ENCODE measurements at places on chromosomes 1 and 21.

DNA sequence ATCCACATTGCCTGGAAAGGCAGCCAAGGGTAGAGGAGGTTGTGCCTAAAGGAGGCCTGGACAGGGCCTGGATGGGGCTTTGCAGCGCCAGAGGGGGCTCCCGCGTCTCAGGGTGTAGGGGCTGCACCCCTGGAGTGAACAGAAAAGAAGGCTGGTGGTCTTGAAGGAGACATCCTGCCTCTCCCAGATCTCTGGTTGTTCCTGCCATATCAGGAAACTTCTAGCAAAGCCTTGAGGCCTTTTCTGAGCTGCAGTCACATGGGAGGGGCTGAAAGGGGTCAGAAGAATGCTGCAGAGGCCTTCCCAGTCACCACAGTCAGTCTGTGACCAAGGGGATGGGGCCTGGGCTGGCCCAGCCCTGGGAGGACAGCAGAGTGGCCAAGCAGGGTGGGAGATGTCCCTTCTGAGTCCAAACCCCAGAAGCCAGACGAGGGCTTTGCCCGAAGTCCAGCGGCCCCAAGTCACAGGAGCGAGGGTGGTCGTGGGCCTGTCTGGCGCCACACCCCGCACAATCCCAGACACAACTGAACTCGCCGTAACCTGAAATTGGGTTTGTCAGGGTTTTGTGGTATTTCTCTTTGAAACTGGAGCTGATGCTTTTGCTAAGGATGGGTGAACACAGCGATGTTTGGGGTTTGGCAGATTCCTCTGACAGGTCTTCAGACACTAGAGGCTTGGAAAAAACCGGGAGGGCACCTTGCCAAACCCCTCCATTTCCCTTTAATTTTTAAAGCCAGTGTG is 29.6 kb downstream of the SIM2 start:
- DNase-seq, result no peak

GRCh38 chr1:65832296-65832695 is 39.6 kb downstream of the PDE4B start:
- no peak for DNase-seq

DNA sequence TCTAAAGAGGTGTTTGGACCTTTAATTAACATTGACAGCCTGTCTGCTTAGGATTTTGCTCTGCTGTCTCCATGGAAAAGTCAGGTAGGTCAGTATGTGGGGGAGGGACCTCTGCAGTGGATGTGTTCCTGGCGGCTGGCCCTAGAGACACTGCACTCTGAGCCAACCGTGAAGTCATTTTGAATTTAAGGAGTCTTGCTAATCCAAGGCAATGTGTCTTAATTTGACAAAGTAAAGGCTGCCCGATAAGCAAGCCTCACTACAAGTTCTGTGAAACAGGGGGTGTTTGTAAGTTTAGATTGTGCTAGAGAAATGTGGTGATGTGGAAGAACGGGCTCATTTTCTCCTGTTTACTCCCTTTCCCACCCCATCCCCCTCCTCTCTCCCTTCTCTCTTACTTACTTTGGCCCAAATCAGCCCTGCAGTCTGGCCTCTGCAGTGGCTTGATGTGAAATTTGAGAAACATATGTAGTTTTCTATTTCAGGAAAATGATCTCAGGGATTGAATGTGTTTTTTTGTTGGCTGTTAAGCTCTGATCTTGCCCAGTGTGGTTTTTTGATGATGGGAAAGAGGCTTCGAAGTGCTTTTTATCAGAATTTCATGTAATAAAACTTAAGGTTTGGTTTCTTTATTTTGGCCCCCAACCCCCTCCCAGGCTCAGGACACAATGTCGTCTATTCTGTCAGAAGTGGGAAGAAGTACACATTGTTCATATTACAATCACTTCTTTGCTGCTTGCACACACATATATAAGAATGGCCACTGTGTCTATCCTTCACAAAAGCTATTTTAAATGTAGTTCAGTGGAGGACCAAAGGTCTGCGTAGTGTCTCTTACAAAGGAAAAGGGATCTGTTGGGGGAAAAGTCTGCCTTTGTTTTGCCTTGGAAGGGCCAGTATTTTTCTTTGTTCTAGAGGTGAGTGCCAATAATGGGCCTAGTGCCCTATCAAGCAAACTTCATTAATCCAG is 96.6 kb downstream of the FGGY start:
- DNase-seq, result peak; percentile 10

GRCh38 chr1:150968491-150968890 is 6.1 kb downstream of the CERS2 start:
- no peak for DNase-seq

DNA sequence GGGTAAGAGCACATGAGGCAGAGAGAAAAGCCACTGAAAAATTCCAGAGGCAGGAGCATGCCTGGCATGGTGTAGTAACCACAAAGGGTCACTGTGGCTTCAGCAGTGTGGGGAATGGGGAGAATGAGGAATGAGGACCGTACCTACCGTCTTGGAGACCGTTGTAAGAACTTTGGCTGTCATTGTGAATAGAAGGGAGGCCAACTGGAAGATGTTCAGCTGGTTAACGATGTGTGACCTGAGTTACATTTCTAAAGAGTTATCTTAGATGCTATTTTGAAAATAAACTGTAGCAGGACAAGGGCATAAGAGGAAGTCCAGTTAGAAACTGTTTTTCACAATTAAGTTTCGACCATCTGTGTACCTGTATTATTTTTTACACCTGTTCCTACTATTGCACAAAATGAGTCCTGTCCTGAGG is 365.5 kb upstream of the SGIP1 start:
- DNase-seq, result no peak

DNA sequence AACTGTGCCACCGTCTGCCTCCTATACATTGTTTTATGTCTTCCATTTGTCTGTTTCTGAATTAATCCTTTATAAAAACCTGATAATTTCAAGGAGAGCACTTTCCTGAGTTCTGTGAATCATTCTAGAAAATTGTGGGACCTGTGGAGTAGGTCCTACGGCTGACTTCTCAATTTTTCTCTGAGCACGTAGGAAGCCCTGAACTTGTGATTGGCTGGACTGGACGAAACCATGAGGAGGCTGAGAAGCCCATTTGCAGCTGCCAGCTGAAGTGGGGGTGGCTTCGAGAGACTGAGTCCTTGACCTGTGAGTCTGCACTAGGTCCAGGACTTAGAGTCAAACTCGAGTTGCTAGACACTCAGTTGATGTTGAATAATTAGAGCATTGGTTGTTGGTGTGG is 277.1 kb upstream of the NCAM2 start:
- DNase-seq, result no peak

DNA sequence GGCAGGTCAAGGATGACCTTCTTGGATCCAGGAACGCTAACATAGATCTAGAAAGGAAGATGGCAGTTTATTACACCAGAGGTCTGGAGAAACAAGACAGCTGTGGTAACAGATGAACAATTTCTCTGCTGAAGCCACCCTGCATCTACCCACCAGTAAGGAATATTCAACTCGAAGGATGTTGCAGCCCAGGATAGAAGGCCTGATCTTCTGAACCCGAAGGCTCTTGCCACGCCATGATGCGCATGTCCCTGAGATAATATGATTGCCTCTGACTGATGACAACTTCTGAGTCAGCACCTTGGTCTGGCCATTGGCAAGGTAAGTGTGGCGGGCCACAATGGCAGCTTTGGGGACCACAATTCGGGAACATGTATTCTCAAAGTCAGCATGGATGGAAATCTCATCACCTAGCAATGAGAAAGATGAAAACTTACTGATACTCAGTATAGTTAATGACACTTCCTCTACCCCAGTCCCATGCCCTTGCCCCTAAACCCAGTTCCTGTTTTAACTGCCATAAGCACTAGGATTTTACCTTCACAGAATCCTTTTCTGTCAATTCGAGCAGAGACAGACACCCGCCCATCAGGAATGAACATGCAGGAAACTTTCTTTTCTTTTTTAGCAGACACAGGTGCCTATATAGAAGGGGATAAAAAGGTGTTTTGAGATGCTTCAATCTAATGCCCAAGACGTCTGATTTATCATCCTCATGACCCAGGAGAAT is 1.8 kb downstream of the TXNIP start:
- DNase-seq, result no peak

DNA sequence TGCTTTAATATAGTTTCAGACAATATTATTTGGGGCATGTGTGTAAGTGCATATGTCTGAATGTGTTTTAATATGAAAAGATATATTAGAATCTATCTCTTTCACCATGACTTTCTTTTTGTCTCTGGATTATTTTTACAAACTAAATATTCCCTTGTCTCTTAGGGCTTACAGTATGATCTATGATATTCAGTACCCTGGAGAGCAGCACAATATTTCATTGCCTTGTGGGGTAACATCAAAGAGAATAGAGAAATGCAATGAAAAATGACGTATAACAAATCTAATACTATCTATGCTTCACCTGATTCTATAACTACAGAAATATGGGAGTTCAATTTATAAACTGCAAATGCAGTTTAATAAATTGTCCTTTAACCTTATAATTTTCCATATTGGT is 2084.5 kb downstream of the MRPL39 start:
- DNase-seq, result no peak

DNA sequence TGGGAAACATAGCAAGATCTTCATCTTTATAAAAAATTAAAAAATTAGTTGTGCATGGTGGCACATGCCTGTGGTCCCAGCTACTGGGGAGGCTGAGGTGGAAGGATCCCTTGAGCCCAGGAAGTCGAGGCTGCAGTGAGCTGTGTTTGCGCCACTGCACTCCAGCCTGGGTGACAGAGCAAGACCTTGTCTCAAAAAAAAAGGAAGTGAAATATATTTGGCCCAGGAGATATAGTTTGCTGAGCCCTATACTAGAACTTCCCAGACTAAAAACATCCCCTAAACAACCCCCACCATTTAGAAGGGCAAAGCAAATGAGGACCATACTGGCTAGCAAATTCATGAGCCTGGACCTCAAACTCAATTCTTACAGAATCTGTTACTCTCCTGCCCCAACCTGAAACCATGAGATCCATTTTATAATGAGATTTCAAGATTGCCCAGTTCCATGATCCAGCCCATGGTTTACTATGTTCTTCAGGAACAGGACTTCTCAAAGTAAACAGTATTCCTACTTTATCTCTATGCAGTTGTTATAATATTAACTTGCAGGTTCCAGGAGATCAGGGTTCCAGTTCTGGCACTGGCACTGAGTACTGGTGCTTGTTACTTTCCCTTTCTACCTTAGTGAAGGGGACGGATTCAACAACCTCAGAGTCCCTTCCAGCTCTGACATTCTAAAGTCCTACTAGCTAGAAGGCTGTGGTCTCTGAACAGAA is 48.9 kb upstream of the TADA1 start:
- DNase-seq, result no peak

DNA sequence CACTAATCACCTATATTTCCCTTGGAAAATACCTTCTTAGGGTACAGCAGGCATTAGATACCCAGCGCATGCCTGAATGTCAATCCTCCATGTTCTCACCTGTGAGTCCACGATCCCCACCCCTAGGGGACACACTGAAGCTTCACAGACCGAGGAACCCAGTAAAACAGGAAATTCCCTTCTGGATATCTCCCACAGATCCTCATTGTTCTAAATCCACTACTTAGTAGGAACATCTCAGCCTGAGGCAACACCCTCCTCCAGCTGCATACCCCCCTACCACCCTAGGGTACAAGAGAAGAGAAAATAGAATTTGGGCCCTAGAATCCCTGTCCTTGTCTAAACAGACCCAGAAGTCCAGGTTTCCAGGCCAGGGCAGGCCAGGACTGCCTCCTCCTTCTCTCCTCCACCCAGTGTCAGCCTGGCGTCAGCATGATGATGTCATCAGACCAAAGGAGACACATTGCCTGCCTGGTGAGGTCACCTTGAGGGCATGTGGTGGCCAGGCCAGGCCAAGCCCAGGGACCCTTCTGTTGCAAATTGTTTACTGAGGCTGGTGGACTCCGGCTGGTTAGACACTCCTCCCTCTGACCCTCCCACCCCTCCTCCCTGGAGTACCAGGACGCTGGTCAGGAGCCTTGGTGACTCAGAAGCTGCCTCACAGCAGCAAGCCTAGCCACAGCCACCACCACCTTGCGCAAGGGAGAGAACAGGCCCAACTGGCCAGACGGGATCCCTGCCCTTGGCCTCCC is 6.2 kb downstream of the NECTIN4 start:
- DNase-seq, result no peak

GRCh38 chr1:173715538-173715844 is 710 bp downstream of the KLHL20 start:
- DNase-seq, result no peak

DNA sequence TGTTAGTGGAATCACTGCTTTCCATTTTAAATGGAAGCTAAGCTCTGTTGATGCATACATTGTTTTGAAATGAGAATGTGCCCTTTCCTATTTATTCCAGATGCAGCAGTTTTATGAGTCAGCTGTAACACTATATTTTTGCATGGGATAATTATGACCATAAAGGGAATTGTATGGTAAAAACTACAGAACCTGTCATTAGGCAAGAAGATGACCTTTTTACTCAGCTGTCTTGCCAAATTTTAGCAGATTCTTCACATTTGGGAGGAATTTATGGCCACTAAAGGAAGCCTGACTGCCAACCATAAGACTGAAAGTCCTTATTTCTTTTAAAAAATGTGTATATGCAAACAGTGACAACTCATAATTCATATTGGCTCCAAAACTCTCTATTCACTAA is 356.3 kb upstream of the PRMT6 start:
- no peak for DNase-seq

DNA sequence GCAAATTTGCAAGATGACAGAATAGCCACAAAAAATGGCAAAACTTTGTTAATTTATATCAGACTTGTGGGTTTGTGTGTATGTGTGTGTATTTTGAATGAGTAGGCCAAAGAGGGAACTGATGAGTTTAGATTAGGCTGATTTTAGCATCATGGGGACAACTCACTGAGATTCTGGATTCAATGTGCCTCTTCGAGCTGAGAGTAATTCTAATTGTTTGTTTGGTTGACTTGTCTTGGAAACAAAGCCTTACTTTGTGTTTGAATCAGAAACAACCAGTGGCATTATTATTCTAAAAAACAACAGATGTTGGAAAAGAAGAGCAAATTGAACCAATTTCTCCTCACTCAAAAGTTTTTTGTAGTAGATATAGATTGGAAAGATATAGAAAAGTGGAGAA is 40.5 kb upstream of the C21orf91 start:
- no peak for DNase-seq

- no peak for DNase-seq
Observed at GRCh38 chr1:27356619-27357280, 10.0 kb downstream of the MAP3K6 start.

- no peak for DNase-seq
Observed at GRCh38 chr1:18778437-18778836, 81.0 kb downstream of the TAS1R2 start.

DNA sequence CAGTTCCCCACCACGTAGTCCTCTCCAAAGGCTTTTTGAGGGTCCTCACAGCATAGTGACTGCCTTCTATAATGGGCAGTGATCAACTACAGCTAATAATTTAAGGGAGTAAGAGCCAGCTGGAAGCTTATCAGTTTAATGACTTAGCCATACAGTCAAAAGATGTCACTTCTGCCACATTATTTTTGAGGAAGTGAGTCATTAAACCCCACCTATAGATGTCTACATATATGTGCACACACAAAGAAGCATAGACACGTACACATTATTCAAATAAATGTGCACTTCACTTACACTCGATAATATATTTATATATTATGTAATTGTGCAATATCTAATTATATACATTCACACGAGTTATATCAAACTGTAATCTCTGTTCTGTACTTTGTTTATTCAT is 1704.7 kb downstream of the KCNT2 start:
- no peak for DNase-seq

GRCh38 chr1:99084562-99084961 is 79.9 kb upstream of the PLPPR5 start:
- DNase-seq, result no peak
